ENCODE measurements at places on chromosomes 2 and 18. TPM values are rescaled to one million over a fixed set of nuclear protein-coding genes. Genes with fewer than 3 reads are reported as not detected.
A peak's percentile ranks its signal among the peaks of the same experiment; 100 is the strongest.

GRCh38 chr2:219025637-219026585 is 15.4 kb downstream of the CFAP65 start:
- no peak overlapping the region for H3K4me3 ChIP-seq
- no peaks in the 10 kb centered on the region for H3K36me3 ChIP-seq
- H3K27ac ChIP-seq, result no peak overlapping the region
- H3K4me1 ChIP-seq, result no peaks in the 10 kb centered on the region
- no peak for DNase-seq

- DNase-seq, result no peak
- peaks cover 6% of the 10 kb centered on the region for H3K4me1 ChIP-seq
- H3K4me3 ChIP-seq, result peak overlapping the region; percentile 61
Observed at GRCh38 chr2:85583667-85584353, 421 bp upstream of the VAMP5 start.

DNA sequence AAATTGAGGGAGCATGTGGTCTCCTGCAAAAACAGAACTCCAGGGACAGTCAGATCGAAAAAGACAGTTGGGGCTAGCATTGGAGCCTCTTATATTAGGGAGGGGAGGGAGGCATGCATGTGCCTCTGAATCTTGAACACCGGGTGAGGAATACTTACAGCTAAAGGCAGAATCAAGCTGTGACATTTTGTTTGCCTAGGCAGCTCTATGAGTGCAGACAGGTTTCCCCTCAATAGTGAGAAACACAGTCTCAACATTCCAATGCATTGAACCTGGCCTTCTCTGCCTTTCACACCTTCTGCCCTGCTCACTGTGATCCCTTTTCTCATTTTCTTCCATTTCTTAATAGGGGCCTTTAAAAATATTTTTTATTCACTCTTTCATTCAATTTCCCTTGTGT is 140.4 kb downstream of the THSD7B start:
- no peaks in the 10 kb centered on the region for H3K36me3 ChIP-seq
- DNase-seq, result no peak
- no peaks in the 10 kb centered on the region for H3K4me1 ChIP-seq
- H3K27ac ChIP-seq, result no peak overlapping the region
- H3K4me3 ChIP-seq, result no peak overlapping the region

- no peaks in the 10 kb centered on the region for H3K36me3 ChIP-seq
- H3K27me3 ChIP-seq, result no peaks in the 10 kb centered on the region
- H3K4me3 ChIP-seq, result no peak overlapping the region
- peaks cover under 1% of the 10 kb centered on the region for H3K4me1 ChIP-seq
- H3K27ac ChIP-seq, result no peak overlapping the region
Observed at GRCh38 chr2:224479826-224480225, 77.9 kb upstream of the FAM124B start.

DNA sequence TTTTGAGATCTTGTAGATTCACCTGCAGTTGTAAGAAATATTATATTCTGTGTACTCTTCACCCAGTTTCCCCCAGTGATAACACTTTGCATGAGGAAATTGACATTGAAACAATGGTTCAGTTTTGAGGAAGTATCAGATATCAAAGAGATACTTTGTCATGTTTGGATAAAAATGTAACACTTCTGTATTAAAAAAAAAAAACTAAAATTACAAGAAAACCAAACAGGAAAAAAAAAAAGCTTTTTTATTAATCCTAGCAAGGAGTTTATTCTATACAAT is 204.0 kb downstream of the ARL4C start:
- no peaks in the 10 kb centered on the region for H3K36me3 ChIP-seq
- H3K4me3 ChIP-seq, result no peak overlapping the region
- H3K4me1 ChIP-seq, result no peaks in the 10 kb centered on the region
- H3K27me3 ChIP-seq, result no peaks in the 10 kb centered on the region
- H3K27ac ChIP-seq, result no peak overlapping the region

Gene HOXD10
- 0.38 TPM for total RNA-seq

Gene MYO3B
- total RNA-seq, result 0.05 TPM

Gene FSHR
- total RNA-seq, result 0.35 TPM
